ENCODE measurements at places on chromosomes 3 and 15.

- no peak for DNase-seq
These were observed 181.9 kb upstream of the CHL1 start for GRCh38 chr3:14652-15051.

GRCh38 chr15:90711842-90712241, 5.3 kb upstream of the BLM start:
- DNase-seq: no peak

GRCh38 chr3:128984596-128984995, 9.3 kb downstream of the CFAP92 start:
- no peak for DNase-seq

DNA sequence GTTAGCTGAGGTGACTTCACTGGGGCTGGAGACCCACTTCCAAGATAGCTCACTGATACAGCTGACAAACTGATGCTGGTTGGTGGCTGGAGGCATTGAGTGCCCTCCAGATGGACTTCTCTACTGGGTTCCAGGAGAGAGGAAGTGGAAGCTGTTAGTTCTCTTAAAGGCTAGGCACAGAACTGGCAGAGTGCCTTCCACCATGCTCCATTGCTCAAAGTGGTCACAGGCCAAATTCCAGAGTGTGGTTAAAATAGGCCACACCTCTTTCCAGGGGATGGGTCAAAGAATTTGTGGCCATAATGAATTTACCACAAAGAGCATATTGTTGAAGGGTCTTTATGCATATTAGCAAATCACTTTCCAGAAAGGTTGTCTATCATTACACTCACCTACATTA, 74.2 kb downstream of the NMD3 start:
- DNase-seq: no peak

Measured in GM04503 (cell line).